ENCODE measurements at places on chromosomes 11 and 22. TPM values are rescaled to one million over a fixed set of nuclear protein-coding genes. Genes with fewer than 3 reads are reported as not detected.
A peak's percentile ranks its signal among the peaks of the same experiment; 100 is the strongest.

- DNase-seq, result no peak
Observed at GRCh38 chr22:22478470-22478869, 30.1 kb downstream of the ZNF280B start.

DNA sequence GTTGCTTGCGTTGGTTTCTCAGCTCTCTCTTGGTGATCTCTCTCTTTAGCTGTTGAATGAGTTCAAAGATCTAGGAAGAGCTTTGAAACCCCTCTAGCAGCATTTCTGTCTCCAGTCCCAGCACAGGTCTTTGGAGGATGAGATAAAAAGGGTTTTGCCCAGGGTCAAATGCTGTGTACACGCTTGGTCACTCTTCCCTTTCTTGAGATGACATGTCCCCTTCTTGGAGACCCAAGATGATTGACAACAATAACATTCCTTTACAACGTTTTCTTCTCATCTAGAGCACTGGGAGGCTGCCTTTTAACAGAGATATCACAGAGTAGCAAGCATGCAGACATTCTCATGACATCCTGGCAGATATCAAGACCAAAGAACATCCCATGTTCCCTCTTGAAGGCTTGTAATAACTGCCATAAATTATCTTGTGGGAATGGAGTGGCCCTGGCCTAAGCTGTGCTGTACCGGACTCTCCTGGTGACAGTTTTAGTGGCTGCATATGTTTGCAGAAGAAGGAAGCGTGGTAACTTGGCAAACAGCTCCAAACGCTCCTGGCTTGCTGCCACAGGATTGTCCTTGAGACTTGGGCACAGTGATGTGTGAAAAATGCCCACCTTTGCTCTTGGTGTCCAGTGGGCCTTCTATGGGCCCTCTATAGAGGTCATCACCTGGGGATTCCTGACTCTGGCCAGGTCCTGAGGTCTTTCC, 107.8 kb downstream of the PTPRJ start:
- DNase-seq, result peak; percentile 45

- DNase-seq, result no peak
Observed at GRCh38 chr11:73196576-73196975, 21.5 kb upstream of the P2RY2 start.

DNA sequence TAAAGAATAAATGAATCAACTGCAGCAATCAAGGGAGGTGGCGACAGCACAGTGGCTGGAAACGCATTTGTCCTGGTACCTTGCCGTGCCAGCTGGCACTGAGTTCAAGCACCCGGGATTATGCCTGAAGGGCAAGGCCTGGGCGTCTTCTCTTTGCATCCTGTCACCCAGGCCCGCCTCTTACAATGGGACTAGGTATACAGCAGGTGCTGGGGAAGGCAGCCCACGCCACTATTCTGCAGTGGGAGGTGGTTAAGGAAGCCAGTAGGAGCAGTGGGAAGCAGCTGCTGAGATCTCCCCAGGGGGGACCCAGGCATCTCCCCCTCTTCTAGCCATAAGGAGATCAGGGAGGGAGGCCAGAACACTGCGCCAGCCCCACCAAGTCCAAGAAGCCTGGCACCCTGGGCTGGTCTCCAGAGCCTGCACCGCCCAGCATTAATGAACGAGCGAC, 15.3 kb upstream of the BAIAP2L2 start:
- peak; percentile 55 for DNase-seq

DNA sequence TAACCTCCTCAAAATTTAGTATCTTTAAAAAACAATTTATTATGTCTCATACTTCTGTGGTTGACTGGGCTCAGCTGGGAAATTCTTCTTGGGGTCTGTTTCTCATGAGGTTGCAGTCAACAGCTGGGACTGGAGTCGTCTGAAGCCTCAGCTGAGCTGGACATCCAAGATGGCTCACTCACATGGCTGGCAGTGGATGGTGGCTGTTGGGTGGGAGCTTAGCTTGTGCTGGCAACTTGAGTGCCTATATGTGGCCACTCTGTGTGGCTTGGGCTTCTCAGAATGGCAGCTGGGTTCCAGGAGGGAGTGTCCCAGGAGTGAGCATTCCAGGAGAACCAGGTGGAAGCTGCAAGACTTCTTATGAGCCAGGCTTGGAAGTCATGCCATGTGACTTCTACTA, 13.2 kb downstream of the THY1 start:
- DNase-seq, result no peak

- no peak for DNase-seq
Observed at GRCh38 chr11:44267750-44268613, 42.0 kb downstream of the ALX4 start.

GRCh38 chr22:38226853-38227649, 25.3 kb downstream of the MAFF start:
- no peak for DNase-seq

DNA sequence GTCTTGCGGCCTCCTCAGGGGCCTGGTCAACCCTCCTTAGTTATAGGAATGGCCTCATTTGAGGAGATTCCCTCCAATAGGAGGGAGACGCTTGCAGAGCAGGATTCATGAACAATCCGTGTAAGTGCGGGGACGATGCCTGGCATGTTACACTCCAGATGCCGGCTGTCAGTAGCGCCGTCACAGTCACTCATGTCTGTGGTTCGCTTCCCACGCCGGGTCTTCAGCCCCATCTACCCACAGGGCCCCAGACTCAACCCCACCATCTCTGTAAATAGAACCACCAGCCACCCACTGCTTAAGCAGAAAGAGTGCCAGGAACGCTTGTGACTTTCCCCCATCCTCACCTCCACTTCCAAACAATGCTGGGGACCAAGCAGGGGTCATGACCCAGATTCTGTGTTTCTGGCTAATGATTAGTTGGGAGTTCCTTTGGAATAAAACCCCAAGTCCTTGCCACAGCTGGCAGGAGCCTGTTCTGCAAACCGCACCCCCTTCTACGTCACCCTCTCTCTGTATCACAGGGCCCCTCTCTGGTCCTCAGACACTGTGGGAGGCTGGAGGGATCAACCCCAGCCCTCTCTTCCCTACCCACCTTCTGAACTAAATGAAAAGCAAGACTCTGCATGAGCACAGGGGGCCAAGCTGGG, 38.8 kb upstream of the TOLLIP start:
- no peak for DNase-seq

DNA sequence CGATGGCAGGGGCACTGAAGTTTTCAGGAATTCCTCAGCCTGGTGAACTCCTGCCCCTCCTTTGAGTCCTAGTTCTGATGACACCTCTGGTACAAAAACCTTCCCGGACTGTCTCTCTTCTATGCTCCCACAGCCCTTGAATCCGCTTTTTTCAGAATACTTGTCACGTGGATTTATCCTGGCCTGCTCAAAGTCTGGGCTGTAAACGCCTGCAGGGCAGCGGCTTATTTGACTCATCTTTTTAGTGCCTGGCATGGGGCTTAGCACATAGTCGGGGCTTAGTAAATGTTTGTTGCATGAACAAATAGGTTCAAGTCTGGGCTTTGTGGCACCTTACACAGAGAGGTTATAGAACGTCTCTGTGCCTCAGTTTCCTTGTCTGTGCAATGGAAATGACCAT, 13.4 kb upstream of the KCNJ11 start:
- DNase-seq, result no peak

- no peak for DNase-seq
Observed at GRCh38 chr11:36948460-36949127, 350.6 kb upstream of the RAG2 start.

- DNase-seq, result no peak
Observed at GRCh38 chr11:69707176-69707575, 3.4 kb upstream of the FGF19 start.

GRCh38 chr11:75342966-75343870, 8.2 kb downstream of the ARRB1 start:
- DNase-seq, result peak; percentile 25

- no peak for DNase-seq
Observed at GRCh38 chr11:127345819-127346459, 345.4 kb upstream of the KIRREL3 start.

GRCh38 chr22:46033256-46034200, 56.6 kb upstream of the WNT7B start:
- DNase-seq, result peak; percentile 20

DNA sequence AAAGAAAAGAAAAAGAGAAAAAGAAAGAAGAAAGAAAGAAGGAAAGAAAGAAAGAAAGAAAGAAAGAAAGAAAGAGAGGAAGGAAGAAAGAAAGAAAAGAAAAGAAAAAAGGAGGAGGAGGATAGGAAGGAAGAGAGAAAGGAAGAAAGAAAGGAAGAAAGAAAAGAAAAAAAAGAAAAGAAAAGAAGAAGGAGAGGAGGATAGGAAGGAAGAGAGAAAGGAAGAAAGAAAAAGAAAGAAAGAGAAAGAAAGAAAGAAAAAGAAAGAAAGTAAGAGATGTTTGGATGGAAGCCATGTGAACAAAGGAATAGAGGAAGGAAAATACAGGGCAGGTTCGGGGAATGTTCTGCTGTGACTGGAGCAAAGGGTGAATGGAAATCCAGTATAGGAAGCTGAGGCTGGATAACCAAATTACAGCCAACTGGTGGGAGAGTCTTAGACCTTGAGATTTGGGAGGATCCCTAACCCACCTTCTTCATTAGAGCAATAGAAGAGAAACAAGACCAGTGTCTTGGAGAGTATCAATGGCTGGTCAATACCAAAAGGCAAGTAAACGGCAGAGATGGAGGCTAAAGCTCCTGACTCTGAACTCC, 94.9 kb downstream of the RASSF10 start:
- no peak for DNase-seq

GRCh38 chr22:50292643-50293440, 14.6 kb downstream of the PLXNB2 start:
- DNase-seq, result no peak

GRCh38 chr11:84396521-84396920, 1110.4 kb upstream of the CCDC90B start:
- DNase-seq, result no peak

DNA sequence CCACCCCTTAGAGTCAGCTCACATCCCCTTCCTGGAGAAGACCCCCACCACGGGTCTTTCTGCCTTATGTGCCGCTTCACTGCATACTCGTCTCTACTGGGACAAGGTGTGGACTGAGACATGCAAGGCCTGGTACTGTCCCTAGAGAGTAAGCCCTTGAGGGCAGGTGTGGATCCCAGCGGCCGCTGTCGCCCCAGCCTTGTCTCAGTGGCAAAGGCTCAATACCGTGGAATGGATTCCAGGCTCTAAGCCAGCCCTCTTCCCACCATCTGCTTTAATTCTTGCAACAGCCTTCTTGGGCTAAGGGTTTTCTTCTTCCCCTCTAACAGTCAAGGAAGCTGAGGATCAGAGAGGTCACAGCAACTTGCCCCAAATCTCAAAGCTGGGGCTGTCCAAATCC, 220.3 kb downstream of the CEP164 start:
- DNase-seq, result no peak

DNA sequence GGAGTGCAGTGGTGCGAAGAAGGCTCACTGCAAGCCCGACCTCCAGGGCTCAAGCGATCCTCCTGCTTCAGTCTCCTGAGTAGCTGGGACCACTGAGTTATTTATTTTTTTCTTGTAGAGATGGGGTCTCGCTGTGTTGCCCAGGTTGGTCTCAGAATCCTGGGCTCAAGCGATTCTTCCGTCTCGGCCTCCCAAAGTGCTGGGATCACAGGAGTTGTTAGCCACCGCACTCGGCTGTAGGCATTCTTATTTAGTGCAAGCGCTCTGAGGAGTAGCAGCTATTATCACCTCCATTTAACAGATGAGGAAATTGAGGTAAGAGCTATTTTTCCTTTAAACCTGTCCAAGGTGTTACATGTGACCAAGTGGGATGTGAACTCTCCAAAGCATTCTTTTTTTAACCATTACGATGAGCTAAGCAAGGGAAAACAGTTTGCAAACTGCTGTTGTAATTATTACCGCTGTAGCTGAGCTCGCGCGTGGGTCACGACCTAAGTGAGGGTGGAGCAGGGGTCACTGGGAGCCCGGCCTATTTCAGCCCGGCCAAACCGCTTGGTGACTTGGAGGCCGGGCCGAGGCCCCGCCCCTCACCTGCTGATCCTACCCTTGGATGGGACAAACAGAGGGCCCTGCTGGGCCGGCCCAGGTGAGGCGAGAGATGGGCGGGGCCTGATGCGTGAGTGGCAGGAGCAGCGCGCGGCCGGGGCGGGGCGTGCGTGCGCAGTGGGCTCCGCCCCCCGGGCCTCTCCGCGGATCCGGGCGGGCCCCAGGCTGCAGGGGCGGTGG, 449 bp upstream of the KREMEN1 start:
- peak; percentile 86 for DNase-seq

DNA sequence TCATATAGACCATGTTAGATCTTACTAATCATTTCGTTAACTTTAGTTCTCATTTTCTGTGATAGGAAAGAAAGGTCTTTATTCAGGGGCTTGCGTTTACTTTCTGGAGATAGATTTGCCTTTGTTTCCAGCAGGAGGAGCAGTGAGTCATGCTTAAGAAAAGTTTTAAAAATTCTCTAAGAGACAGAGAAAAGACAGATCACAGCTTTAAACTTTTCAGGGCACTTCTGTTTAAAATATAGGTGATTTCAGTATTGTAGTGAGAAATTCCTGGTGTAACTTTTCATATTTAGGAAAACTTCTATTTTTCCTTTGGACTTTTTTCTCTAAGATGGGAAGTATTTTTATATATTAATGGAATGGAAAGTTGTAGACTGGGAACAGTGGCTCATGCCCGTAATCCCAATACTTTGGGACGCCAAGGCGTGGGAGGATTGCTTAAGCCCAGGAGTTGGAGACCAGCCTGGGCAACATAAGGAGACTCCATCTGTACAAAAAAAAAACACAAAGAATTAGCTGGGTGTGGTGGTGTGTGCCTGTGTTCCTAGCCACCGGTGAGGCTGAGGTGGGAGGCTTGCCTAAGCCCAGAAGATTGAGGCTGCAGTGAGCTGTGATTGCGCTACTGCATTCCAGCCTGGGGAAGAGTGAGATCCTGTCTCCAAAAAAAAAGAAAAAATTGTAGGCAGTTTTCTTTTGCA, 60.3 kb downstream of the ATXN10 start:
- no peak for DNase-seq

DNA sequence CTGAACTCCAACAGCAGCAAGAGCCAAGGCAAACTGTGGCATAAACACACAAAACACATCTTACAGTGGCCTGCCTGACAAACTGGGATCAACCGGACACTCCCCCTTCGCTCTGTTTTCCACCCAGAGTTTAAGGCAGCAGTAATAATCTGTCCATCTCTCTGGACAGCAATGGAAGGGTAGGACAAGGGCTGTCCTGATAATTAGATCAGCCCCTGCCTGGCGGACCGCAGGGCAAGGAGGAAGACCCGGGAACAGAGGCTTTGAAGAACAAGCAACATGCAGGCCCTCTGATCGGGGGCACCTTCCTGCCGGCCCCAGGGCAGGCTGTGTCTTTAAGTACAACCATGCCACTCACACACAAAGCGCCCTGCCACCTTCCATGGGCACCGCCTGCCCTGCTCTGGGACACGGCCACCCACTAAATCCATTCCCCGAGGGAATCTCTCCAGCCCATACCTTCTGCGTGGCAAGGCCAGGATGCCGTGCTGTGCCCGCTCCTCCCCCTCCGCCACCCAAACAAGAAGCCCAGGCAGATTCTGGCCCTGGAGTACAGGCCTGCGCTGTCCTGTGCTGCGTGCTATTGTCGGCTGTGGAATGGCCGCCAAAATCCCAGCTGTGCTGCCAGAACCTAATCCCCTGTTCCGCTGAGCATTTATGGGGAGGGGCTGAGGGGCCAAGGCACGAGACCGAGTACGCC, 38.8 kb downstream of the NUMA1 start:
- peak; percentile 88 for DNase-seq

- no peak for DNase-seq
Observed at GRCh38 chr11:108224911-108225786, 2.3 kb downstream of the ATM start.

MUC15 gene
- not detected for total RNA-seq

NXPE1 gene
- not detected for total RNA-seq

OR8D4 gene
- total RNA-seq, result not detected

NAALAD2 gene
- 0.16 TPM for total RNA-seq

SLC22A25 gene
- total RNA-seq, result not detected

SLC17A6 gene
- total RNA-seq, result not detected

PIH1D2 gene
- total RNA-seq, result 2.6 TPM

GRAP2 gene
- total RNA-seq, result 0.91 TPM

Measured in heart left ventricle (tissue), 16 donors.